ENCODE measurements at places on chromosomes 16 and 17.

DNA sequence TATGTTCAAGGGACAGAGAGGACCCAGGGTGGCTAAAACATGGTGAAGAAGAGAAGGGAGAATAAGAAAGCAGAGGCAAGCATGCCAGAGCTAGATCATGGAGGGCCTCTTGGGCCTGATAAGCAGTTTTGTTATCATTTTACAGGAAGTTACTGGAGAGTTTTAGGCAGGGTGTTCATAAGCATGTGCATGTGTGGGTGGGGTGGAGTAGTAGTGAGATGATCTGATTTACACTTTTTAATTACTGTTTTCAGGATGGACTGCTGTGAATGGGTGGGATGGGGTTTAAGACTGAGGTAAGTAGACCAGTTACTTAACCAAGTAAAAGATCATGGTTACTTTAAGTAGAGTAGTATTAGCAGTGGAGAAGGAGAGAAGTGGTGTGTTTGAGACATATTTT is 173.6 kb downstream of the PHKB start:
- no peak for DNase-seq

GRCh38 chr17:57401556-57402488 is 145.5 kb downstream of the MSI2 start:
- no peak for DNase-seq

DNA sequence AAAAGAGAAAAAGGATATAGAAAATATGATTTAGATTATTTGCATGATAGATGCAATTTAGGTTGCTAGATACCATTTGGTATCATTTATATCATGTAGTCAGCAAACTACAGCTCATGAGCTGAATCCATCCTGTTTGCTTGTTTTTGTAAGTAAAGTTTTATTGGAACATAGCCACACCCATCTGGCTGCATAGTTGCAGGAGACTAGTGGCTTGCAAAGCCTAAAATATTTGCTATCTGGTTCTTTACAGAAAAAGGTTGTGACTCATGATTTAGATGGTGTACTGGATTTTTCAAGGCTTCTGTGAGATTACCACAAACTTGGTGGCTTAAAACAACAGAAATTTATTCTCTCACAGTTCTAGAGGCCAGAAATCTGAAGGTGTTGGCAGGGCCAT is 49.9 kb downstream of the MAP2K4 start:
- peak; percentile 30 for DNase-seq

GRCh38 chr17:74680213-74680612 is 32.5 kb downstream of the CD300LF start:
- DNase-seq, result no peak

GRCh38 chr17:66417300-66417719 is 114.9 kb downstream of the PRKCA start:
- DNase-seq, result no peak

GRCh38 chr16:11315510-11315909 is 29.7 kb upstream of the RMI2 start:
- DNase-seq, result no peak

DNA sequence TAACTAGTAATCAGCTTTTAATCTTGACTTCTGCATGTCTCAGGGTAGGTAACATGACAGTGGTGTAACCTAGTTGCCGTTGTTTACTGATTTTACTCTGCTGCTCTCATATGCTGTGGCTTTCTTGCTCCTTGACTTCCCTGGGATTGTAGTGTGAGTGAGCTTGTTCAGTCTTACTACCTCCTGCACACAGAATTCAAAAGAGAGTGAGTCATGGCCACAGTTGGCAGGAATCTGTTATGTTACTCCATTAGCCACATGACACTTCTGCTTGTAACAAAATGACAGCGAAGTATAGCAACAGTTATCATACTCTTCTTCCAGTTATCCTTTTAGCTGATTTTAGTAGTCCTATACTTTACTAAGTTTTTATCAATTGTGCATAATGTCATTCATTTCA is 18.8 kb downstream of the TNRC6A start:
- peak; percentile 83 for DNase-seq

DNA sequence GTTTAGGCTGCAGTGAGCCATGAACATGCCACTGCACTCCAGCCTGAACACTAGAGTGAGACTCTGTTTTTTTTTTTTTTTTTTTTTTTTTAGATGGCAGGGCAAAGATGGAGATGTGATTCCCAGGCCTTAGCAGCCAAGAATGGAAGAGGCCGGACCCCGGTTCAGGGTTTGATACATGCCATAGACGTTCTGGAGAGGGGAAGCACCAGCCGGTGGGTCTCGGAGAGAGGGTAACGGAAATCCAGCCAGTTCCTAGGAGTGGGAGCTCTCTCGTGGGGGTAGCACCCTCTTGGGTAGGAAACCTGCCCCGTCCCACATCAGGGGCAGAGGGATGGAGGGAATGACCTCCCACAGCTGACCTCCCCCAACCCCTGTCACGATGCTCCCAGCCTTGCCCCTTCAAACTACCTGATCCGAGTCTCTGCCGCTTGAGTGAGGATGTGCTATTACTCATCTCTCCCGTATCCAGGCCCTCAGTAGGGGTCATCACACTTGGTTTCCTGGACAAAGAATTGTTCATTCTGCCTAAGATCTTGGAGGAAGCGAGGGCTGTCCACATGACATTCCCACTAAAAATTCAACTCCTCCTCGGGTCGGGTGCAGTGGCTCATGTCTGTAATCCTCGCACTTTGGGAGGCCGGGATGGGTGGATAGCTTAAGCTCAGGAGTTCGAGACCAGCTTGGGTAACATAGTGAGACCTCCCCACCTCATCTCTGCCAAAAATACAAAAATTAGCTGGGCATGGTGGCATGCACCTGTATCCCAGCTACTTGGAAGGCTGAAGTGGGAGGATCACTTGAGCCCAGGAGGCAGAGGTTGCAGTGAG is 47.3 kb downstream of the MIS12 start:
- DNase-seq, result no peak

DNA sequence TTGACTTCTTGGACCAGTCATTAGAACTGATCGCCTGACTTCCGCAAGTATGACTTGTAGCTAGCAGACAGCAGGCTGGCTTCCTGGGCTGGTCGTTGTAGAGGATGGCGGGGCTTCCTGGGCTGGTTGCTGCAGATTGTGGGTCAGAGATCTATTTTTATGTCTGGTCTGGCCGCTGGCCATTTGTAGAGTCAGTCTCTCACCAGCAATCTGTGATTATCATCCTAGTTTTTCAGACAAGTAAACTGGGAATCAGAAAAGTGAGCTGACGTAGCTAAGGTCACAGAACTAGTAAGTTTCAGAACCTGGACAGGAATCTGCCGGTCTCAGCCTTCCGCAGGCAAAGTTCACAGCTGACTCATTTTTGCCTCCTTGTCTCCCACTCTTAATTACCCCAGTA is 19.1 kb downstream of the GPR142 start:
- no peak for DNase-seq

GRCh38 chr17:49388290-49388640 is 26.2 kb upstream of the ZNF652 start:
- peak; percentile 73 for DNase-seq

DNA sequence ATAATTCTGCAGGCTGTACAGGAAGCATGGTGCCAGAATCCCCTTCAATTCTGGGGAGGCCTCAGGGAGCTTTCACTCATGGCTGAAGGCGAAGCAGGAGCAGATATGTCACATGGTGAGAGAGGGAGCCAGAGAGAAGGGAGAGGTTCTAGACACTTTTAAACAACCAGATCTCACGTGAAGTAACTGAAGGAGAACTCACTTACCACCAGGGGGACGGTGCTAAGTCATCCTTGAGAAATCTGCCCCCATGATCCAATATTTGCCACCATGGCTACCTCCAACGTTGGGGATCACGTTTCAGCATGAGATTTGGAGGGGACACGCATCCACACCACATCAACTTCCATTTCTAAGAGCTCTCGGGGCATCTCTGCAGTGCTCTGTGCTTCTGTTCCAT is 37.4 kb upstream of the GNA13 start:
- no peak for DNase-seq

- no peak for DNase-seq
Observed at GRCh38 chr16:29868396-29869009, 5.5 kb upstream of the CDIPT start.

DNA sequence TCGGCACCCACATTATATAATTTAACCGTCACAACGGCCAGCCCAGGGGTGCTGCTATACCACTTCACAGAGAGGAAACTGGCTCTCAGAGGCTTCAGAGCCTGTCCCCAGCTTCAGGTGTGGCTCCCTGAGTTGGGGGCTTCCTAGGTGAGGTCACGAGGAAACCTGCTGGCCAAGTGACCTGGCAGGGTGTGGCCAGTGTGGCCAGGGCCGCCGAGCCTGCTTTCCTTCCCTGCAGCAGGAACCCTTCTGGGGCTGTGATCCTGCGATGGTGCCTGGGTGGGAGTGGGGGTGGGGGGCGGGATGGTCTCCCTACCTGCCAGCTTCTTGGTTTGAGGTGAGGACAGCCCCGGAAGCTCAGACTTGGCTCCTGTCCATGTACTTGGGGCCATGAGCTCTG is 39.9 kb downstream of the ADCY7 start:
- no peak for DNase-seq

GRCh38 chr16:19696328-19696727 is 21.7 kb downstream of the KNOP1 start:
- DNase-seq, result no peak

DNA sequence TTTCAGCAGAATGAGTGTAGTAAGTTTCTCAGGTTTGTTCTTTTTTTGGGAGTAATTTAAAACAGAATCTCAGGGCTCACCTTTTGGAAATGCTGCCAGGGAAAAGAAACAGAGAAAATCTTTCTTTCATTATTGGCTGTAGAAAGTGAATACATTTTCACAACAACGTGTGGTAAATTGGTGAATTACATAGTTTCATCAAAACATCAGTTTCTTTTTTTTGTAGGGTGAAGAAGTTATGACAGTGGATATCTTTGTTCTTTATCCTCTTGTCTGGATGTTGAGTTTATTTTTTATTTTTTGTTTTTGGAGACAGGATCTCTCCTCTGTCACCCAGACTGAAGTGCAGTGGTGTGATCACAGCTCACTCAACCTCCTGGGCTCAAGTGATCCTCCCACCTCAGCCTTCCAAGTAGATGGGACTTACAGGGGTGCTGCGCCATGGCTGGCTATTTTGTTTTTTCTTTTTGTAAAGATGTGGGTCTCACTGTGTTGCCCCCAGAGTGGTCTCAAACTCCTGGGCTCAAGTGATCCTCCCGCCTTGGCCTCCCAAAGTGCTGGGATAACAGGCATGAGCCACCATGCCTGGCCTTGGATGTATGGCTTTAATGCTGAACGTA is 2.4 kb downstream of the ZNF267 start:
- DNase-seq, result no peak

GRCh38 chr16:48608871-48609651 is 919 bp downstream of the N4BP1 start:
- no peak for DNase-seq

GRCh38 chr17:15929941-15930340 is 15.0 kb upstream of the ADORA2B start:
- DNase-seq, result no peak

DNA sequence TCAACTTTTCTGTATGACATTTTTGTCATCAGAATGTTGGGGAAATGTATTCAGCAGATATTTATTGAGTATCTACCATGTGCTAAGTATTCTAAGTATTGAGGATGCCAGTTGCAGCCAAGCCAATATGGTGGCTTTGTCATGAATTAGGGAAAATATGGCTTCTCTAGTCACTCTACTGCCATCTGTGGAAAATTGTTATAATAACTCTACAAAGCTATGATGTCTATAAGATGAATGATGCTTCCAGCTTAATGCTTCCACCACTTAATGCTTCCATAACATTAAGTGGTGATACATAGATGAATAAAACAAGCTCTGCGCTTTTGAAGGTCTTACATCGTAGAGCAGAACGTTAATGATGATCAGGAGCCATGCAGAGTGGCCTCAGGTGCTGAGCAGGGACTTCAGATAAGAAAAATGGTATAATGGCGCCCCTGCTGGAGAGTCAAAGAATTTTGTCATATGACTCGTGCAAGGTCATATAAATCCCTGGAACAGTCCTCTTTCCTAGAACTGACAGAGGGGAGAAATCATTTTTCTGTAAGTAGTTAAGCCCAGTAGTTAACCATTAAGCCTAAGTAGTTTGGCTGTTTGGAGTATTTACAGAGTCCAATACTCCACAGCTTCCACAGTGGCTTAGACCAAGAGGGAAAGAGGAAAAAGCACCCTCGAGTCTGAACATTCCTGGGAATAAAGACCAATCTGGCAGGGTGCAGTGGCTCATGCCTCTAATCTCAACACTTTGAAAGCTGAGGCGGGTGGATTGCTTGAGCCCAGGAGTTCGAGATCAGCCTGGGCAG is 2.7 kb upstream of the TMIGD1 start:
- DNase-seq, result no peak

DNA sequence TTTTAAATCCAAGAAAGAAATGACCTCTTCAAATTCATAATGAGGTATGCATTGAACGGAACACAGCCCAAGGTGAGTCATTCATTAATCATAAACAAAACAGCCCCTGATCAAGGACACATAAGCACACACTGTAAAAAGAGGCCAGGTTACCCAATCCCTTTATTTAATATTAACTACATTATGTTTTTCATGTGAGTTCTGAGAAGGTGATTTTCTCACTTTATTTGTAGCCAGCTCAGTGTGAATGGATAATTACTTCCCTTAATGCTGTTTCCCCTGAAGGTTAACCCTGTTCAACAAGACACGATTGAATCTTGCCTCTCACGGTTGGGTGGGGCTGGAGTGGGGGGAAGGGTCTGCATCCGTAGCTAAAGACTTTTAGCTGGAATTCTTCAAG is 257.3 kb upstream of the SALL1 start:
- no peak for DNase-seq

DNA sequence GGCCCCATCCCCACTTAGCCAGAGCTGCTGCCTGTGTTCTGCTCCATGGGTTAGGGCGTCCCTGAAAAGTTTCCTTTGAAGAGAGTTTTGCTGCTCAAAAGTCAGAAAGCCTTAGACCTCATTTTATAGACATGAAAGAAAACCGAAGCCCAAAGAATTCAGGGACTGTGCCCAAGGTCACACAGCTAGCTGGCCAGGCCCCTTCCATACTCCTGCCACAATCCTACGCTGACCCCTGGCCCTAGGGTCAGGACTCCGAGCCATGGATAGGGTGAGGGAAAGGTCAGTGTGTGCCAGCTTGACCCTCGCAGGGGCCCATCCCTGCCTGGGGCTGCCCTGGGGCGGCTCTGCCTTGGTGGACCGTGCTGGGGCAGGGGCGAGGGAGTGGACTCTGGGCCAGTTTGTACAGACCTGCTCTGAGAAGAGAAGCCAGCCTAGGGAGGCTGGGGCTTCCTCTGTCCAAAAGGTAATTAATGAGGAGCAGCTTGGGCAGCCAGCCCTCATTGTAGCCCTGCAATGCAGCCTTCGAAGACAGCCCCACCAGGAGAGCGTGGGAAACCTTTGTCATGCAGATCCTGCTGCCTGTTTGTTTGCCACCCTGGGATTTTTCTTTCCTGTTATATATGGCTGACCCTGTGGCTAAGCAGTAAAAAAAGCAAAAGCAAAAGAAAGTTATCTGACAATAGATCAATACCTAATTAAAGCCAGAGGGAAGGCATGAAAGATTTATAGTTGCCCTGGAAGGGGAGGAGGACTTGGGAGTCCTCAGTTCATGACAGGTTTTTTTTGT is 37.4 kb downstream of the RHBDL3 start:
- DNase-seq, result no peak

DNA sequence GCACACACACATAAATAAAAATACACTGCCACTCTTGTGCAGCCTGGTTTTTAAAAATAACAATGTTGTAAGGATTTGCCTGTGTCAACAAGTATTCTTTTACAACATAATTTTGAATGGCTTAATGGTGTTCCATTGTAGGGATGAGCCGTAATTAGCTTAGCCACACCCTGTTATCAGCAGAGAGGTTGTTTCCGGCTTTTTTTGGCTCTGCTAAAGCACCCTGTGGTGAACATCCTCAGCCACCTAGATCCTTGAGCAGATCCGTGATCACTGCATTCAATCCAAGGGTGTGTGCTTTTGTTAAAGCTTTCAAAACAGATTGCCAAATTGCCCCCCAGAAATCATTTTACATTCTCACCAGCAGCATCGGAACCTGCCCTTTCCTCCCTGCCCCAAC is 7.0 kb downstream of the KATNB1 start:
- DNase-seq, result no peak
